Glomerular endothelial cell (primary cell): ENCODE measurements at places on chromosomes 3 and 15. TPM values are rescaled to one million over a fixed set of nuclear protein-coding genes. Genes with fewer than 3 reads are reported as not detected.

DNA sequence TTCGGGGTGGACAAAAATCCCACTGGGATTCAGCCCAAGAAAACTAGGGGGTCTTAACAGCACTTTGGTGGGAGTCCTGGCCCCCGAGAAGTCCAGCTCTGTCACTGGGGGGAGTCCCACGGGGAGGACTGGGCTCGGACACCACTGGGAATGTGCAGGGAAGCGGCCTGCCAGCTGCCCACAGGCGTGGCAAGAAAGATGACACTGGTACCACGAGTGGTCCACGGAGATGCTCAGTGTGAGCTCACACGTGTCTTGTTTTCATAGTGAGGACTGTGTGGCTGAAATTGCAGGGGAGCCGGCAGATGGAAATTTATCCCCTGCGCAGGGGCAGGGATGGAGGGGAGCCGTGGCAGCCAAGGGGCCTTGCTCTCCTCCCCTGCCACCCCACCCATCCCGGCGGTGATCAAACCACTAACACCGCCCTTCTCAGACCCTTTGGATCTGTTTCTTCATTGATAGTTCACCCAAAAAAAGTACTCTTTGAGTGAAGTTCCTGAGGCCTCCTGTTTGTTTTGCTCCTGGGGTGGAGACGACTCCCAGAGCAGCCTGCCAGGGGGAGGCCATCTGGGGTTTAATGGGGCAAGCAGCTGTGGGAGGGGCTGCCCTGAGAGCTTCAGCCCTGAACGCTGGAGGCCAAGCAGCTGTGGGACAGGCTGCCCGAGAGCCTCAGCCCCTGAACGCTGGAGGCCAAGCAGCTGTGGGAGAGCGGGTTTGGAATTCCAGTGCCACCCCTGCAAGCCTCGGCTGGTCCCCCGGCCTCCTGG, 130.9 kb downstream of the LRRK1 start:
- DNase-seq = no peak

DNA sequence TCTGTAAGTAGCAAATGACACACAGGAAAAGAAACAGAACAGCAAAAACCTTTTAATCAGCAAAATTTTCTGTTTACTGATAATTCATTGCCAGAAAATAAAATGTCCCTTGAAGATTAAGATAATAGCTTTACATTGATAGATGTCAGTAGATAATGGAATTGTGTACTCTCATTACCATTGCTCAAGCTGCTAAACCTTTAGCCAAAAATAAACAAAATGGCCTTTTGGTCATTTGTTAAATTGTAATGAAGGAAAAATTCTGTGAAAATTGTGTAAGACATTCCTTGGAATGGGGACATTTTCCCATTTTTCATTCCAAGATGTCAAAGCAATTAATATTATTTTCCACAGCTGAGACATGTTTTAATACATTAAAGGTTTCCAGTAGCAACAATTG, 189.8 kb downstream of the PLOD2 start:
- no peak for DNase-seq

GRCh38 chr3:58606693-58607092, 29.5 kb upstream of the FAM107A start:
- no peak for DNase-seq

GRCh38 chr3:80232760-80233159, 465.0 kb upstream of the ROBO1 start:
- DNase-seq = peak; percentile 14

DNA sequence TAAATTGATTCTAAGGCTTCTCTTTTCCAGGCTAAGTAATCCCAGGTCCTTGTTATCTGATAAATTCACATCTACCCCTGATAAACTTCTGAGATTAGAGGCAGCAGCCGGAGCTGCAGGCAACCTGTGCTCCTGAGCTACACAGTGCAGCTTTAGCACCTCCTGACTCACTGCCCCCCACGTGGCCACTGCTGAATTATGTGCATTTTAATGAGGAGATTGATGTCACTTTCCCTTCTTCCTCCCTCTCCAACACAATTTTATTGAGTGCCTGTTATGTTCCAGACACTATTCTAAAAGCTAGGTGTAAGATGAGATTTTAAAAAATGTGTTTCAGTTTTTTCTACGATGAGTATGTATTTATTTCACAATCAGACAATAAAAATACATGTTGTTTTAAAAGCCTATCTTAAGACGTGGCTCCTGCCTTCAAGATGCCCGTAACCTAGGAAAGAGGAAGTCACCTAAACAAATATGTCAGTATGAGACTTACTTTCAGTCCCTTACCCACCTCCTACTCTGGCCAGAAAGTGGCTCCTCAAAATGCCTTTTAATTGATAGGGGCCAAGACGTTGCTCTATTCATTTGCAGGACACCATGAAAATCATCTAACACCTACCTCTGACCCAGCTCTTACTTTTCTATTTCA, 161.5 kb upstream of the PFN2 start:
- DNase-seq = no peak

- DNase-seq = no peak
Observed at GRCh38 chr3:143791386-143791785, 56.9 kb downstream of the SLC9A9 start.

- no peak for DNase-seq
Observed at GRCh38 chr3:171428321-171428787, 31.9 kb downstream of the TNIK start.

CAPN3 gene
- total RNA-seq = 4.1 TPM in 1 of 2 replicates, not detected in the other

TUSC7 gene
- not detected in 2 replicates for total RNA-seq

CFAP20DC gene
- 1.2 and 6.7 TPM in 2 replicates for total RNA-seq

KLHL40 gene
- total RNA-seq = not detected in 2 replicates
